Stimulated activated CD8-positive, alpha-beta memory T cell treated with anti-CD3 and anti-CD28 coated beads, Interleukin-4, amount 100 ng/mL, for 24 hours (primary cell): ENCODE measurements at places on chromosomes 6 and 20.

GRCh38 chr20:63280929-63281545 is 8.4 kb downstream of the ARFGAP1 start:
- no peak for DNase-seq

DNA sequence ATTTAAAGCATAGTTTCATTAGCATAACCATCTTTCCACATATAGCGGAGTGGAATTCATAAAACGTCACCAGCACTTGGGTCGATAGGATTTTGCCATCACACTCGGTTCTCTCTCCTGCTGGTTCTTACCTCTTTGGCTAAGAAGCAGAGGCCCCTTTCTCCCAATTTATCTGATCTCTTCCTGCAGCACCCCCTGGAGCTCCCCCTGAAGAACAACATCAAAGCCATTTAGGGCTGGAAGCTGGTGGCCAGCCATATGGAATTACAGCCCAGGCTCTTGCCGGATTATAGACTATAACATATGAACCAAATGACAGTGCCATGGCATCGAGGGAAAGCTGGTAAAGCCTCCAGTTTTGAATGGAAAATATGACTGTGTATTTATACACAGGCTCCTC is 6.4 kb upstream of the KIF6 start:
- no peak for DNase-seq

DNA sequence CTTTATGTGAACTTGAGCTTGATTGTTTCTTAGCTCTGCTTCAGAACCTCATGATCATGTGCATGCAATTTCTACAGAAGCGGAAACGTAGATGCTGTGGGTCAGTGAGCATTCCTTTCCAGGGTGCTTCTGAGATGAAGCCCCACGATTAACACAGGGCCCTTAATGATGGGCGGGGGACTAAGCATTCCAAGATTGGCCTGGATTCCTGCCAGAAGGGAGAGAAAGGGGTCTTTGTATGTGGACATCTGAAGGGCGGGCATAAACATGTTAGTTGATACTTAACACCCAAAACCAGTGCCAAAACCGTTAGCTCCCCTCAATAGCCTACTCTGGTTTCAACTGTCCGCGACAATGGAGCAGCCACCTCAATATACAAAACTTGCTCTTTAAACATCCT is 46.9 kb upstream of the POU3F2 start:
- no peak for DNase-seq

DNA sequence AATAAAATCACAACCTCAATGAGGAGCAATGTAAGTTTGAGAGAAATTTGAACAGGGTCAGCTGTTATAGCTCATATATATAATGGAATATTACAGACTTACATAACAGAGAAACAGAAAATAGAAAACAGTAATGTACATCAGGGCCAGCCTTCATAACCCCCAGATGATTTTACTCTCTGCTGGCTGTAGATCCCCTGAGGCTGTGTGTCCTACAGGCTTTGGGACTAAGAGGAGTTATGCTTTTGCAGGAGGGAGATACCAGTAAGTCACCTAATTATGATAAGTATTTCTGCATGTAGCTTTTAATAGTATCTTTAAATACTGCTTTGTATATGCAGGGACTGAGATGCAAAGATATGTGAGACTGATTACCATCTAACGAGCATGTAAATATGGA is 105.8 kb upstream of the ASCC3 start:
- no peak for DNase-seq

- no peak for DNase-seq
These were observed 363.0 kb downstream of the ARHGAP18 start for GRCh38 chr6:129346964-129347363.

DNA sequence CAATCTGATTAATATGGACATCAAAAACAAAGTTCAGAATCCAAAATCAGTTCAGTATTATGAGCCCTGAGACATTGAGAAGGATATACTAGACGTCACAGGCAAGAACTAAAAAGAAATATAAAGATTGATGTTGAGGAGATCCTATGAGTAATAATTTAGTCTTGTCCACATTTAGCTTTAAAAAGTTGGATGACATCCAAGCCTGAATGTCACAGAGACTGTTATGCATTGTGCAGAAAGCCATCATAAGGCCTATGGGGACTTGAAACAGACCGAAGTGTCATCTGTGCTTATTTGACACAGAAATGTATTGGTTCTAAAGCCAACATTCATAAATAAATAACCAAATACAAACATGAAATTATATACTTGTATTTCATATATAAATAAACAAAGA is 581.8 kb upstream of the MMS22L start:
- DNase-seq = no peak

DNA sequence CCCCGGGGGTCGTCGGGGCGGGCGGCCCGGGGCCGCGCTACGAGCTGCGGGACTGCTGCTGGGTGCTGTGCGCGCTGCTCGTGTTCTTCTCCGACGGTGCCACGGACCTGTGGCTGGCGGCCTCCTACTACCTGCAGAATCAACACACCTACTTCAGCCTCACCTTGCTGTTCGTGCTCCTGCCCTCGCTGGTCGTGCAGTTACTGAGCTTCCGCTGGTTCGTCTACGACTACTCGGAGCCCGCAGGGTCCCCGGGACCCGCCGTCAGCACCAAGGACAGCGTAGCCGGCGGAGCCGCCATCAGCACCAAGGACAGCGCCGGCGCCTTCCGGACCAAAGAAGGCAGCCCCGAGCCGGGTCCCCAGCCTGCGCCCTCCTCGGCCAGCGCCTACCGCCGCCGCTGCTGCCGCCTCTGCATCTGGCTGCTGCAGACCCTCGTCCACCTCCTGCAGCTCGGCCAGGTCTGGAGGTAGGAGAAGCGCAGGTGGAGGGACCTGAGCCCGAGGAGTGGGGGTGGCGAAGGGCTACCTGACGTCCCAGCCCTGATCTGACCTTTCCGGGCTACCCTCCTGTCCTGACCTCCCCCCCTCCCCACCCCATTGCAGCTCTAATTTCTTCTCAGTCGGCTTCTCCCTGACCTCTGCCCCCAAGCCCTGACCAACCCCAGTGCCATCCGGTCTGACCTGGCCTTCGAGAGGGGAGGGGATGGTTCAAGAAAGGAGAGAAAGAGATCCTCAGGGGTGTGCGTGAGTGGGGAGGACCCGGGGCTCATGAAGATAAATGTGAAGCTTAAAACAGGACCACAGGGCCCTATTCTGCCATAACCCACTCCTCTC is 558 bp downstream of the XKR7 start:
- peak; percentile 62 for DNase-seq

GRCh38 chr20:62675877-62676260 is 32.8 kb upstream of the NTSR1 start:
- DNase-seq = no peak

DNA sequence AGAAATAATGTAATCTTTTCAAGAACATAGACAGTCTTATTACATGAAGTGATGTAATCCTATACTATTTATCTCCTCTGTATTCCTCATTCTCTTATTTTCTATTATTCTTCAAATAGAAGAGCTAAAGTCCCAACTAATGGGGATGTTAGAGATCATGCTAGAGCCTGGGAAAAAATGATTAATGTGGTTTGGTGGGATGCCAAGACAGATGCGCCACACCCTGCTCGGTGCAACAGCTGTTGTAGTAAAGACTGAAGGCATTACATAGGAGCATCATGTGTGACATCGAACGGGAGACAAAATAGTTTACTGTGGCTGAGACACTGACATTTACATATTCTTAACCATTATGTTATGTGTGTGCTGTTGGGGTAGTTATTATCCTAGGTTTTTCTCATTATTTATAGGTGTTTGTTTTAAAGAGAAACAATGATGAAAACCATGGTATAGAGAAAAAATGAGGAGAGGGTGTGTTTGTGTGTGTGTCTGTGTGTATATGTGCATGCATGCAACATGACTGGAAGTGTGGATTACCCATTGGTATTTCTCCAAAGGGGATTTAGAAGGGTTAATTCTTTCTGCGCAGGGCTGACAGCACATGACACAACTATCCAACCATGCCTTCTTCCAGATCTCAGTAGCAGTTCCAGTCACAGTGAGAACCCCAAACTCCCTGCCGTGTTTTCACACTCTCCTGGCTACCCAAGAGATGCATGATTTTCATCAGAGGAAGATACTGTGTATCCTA is 155.3 kb downstream of the EYA4 start:
- no peak for DNase-seq

GRCh38 chr6:137761072-137761471 is 106.0 kb upstream of the TNFAIP3 start:
- no peak for DNase-seq

- no peak for DNase-seq
These were observed 49.1 kb downstream of the PLAGL1 start for GRCh38 chr6:143958839-143959399.

DNA sequence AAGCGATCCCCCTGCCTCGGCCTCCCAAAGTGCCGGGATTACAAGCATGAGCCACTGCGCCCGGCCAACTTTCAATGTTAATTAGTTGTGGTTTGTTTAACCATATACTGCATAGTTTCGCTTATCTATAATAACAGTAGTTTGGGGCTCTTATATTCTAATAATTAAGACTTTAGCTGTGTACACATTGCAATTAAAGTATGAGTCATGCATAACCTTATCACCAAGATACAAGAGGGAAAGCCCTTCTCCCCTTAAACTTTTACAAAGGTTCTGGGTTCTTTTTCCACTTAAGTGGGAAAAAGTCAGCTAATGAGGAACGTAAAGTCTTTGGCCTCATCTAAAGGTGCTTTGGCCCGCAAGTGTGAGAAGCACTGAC is 3.2 kb upstream of the MCCD1 start:
- no peak for DNase-seq

- no peak for DNase-seq
These were observed 51.9 kb upstream of the UBR2 start for GRCh38 chr6:42511803-42512422.

DNA sequence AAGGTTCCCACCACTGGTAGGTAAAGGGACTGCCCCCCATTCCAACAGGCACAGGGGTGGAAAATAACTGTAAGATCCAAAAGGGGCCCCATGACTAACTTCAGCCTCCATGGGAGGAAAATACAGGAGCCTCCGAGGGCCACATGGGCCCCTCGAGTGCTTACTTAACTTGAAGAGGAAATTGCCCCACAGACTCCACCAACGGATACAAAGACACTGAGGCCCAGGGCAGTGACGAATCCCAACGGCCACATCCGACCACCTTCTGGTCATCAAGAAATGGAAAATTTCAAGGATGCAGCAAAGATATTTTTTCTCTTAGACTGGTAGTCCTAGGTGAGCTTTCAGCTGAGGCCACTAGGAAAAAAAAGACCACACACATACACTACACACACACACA is 116.0 kb upstream of the MRPS10 start:
- DNase-seq = no peak

- DNase-seq = no peak
These were observed 100.1 kb downstream of the ARID1B start for GRCh38 chr6:156877126-156877863.

DNA sequence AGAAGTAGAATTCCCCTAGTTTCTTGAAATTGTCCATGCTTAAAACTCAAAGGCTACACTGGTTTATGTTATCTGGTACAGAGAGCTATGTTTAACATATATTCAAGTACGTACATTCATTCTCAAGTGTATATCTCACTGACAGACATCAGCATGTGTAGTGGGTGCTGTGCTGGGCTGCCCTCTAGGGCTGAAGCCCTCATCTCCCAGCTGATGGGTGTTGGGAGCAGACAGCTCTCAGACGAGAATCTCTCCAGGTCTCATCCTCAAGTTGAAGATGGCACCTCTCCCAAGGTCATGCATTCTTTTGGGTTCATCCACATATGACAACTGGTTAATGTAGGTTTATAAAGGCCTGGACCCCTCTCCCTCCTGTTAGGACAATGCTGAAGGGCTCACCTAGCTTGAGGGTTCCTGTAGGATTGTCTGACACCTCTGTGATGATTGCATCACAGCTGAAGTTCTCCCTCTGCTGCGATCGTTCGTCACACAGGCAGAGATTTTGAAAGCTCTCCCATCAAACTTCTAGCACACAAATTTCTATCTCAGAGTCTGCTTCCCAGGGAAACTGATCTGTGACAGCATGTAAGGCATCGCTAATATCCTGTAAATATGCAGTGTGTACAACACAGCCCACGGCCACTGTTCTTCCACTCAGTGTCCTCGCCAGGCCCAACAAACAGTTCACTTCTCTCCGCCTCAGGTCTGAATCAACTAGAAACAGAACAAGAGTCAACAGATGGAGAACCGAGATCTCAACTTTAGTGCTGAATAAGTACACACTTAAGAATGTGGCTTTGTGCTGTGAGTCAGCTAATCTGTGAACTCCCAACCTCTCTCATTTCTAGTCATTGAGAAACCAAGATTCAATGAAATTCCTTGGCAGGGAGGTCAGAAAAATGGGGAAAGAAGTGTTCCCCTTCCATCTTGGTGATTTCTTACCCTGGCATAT is 43.2 kb downstream of the PREP start:
- DNase-seq = no peak

DNA sequence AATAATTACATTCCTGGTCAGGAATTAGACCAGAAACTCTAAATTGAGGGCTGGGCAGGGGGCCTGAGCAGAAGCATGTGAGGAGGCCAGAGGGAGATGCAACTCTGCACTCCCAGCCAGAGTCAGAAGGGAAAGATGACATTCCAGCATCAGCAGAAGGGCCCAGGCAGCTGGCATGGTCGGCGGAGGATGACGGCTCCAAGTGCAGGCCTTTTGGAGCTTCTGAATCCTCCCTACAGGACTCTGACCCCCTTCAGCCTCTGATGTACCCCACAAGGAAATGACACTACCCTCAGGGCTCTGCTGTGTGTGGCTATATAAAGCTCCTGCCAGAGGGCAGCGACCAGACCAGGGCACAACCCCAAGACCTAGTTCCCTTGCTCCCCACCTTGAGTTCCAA is 1.9 kb downstream of the LRFN2 start:
- no peak for DNase-seq

DNA sequence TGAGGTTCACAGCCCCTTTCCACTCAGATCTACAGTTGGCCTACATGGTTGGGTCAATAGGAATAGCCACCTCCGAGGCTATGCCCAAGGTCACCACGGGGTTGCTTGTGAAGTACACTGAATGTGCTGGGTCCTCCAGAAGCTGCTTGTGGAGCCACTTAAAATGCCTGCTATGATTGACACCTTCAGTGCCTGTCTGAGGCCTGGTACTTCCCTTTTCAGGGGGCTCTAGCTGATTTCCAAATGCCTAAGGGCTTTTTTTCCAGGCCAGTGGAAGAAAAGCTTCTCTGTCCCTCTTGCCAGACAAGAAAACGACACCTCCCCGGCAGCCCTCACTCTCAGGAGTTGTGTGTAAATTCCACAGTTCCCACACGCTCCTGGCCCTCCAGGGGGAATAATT is 6.3 kb upstream of the NXT1 start:
- DNase-seq = no peak

DNA sequence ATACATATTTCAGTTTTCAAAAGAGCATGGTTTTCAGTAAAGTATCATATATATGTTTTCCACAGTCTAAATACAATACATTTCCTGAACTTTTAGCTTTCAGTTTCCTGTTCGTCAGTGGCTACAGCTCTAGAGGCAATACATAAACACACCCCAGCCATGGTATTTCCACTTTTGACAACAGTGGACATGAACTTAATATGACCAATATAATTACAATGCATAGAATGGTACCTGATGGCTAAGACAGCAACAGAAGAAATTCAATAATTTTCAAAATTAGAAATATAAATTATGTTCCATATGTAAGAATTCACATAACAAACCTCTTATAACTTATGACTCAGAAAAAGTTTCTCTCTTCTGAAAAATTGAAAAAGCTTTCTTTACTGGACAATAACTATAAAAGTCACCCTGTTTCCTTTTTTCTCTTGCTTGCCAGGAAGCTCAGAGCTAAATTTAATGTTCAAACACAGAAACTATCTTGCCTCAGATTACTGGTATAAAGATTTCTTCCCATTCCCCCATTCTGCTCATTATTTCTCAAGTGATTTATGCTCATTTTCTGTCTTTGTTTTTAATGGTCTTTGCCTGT is 19.2 kb downstream of the FKBP5 start:
- DNase-seq = no peak
